Inflammatory macrophage treated with lipopolysaccharide for 1 hour (primary cell): ENCODE measurements at places on chromosomes 1 and 21.

- no peak for DNase-seq
These were observed 117.8 kb downstream of the ZMYM4 start for GRCh38 chr1:35386290-35386689.

DNA sequence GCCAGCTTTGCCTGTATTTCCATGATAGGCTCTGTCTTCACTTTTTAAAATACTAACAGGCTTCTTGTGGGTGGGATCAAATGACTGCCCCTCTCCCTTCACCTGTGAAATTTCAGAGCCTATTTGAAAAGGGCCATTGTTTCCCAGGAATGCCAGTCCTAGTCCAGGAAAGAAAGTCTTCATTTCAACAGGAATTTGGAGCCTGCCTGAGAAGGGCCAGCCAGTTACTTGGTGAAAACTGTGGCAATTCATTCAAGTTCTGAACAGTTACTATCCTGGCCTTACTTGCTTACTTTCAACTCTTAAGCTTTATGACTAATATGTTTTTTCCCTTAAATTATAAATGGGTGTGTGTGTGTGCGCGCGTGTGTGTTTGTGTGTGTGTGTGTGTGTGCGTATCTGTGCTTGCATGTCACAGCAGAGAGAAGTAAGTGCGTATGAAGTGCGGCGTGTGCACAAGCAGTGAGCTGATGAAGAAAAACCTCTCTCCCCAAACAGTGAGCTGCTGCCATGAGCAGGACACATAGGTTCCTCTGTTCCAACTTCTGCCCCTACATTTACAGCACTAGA lies 67.5 kb upstream of the RNPC3 start:
- DNase-seq: no peak

DNA sequence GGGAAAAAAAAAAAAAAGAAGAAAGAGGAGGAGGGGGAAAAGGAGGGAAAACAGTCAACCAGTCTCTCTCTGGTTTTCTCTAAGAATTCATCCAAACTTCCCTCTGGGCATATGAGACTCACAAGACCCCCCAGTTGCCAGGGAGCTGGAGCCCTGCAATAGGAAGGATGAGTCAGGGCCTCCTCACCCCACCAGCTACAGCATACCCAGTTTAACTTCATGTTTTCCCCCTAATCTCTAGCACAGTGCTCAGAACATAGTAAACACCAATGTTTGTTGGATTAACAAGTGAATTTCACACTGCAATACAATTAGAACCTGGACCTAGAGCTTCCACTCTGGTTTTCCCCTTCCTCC lies 7.8 kb downstream of the F11R start:
- no peak for DNase-seq

- no peak for DNase-seq
These were observed 68.1 kb downstream of the SH3BGR start for GRCh38 chr21:39519835-39520234.

DNA sequence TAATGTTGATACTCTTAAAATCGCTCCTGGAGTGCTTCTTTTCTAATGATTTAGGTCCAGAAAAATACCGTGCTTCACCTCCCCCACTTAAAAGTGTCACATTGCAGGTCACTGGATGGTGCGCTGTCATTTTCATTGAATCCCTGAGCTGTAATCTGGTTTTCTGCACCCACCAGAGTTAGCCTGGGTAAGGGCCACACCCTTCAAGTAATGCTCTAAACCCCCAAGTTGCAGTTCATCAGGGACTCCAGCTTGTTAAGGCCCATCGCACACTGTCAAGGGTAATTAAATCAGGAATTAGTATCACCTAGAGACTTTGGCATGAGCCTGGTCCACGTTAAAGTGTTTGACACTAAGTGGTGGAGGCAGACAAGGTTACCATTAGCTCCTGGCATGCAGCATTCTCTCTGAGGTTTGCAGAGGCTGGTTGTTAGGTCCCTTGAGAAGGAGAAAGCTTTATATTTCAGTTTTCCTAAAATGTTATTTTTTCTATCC lies 34.0 kb downstream of the ASTN1 start:
- DNase-seq: no peak

DNA sequence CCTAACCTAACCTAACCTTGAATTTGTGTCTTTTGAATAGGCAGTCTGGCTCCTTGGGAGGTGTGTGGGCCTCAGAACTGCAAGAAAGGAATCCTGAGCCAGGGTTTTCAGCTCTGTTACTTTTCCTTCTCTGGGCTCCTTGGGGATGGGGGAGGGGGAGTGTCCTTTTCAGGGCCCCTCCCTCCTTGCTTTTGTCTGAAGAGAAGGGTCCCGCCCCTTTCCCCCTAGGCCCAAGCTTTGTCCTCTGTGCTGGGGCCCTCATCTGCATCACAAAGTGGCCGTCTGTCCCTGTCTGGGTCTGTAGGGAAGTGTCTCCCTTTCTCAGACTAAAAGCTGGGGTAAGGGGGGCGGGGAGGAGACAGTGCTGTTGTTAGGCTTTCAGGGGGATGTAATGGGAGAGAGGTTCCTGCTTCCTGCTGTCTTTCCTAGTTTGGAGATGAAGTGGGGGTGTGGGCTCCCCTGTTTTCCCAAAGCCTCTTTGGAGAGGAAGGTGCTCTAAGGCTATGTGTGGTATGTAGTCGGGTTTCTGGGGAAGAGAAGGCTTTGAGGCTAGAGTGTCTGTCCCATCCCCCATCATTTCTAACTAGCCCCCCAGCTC lies 3.1 kb downstream of the AGO1 start:
- DNase-seq: no peak

- DNase-seq: no peak
These were observed 151.4 kb upstream of the KIAA0040 start for GRCh38 chr1:175343945-175344344.

DNA sequence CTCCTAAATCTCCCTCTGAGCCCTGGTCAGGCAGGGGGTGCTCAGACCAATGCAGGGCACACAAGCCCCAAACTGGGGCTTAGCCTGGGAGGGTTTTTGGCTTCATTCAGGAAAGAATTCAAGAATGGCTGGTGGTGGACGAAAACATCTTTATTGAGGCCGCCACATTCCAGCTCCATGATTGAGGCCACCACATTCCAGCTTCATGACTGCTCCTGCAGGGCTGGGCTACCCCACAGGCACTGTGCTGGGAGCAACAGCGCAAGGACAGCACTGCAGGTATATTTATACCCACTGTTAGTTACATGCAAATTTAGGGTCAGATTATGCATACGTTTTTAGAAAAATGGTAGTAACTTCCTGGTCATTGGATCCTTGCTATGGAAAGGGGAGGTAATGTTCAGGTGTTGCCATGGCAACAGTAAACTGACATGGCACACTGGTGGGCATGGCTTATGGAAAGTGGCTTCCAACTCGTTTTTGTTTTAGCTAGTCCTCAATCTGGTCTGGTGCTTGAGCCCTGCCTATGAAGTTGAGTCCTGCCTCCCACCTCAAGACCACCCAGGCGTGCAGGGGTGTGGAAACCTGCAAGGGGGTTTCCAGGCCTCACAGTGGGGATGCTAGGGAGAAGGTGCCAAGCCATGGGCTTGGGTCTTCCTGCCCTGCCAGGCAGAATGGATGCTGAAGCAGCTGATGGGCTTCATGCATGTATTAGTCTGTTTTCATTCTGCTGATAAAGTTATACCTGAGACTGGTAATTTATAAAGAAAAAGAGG lies 348.7 kb upstream of the AJAP1 start:
- no peak for DNase-seq
